Activated CD8-positive, alpha-beta memory T cell treated with anti-CD3 and anti-CD28 coated beads for 48 hours (primary cell): ENCODE measurements at places on chromosomes 16 and 17.

GRCh38 chr16:77271532-77272426, 72.6 kb downstream of the SYCE1L start:
- DNase-seq = no peak

DNA sequence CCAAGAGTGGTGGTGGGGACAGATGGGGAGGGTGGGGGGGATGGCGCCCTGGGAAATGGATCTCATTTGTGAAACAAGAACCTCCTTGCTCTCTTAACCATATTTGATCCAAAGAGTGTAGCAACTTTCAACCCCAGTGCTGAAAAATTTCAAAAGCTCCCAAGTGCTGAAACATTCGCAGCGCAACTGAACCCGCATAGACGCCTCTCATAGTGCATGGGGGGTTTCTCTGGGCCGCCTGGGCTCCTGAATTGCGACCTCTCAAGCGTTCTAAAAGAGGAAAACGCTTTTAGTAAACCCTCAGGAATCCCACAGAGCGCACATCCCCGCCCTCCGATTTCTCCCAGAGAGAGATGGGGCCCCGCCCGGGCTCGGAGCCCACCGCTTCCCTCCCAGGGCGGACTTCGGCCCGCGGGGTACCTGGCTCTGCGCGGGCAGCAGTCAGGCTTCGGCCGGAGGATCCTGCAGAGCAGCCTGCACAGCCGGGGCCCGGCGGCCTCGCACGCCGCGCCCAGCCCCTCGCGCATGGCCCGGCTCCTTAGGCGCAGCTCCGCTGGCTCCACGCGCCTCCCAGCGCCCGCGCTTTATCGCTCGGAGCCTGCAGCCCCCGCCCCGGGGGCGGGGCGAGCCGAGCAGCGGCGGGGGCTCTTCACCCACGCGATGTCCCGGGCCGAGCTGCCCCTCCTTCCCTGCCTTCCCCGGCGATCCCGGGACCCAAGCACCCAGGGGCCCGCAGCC, 7.0 kb downstream of the NOS2 start:
- no peak for DNase-seq

DNA sequence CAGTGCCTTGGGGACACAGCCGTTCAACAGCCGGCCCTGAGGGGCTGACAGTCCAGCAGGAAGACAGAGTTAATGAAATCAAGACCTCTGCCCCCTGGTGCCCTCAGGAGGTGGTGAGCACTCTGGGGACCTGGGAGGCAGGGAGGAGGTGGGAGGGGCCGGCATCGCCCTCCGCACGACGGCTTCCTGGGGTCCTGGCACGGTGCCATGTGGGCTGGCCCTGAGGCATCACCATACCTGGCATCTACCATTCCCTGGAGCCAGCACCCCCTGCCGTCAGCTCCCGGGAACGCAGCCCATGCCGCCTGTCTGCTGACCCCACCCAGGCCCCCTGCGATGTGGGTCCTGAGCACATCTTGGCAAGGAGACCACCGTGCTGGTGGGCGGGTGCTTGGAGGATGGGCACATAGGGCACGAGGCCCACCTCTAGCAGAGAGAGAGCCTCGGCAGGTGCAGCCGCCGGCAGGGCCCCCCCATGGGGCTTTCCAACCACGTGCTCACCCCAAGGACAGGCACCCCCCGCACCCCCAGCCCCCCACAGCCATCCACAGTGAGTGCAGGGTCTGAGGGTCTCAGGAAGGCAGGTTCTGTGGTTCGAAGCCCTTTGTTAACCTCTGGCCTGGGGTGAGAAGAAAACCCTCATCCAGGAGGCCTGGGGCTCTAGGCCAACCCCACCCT, 52.5 kb downstream of the ZFPM1 start:
- peak; percentile 28 for DNase-seq

GRCh38 chr16:17793354-17793753, 322.6 kb upstream of the XYLT1 start:
- no peak for DNase-seq

GRCh38 chr17:29068818-29069217, 25.9 kb downstream of the PIPOX start:
- DNase-seq = no peak

DNA sequence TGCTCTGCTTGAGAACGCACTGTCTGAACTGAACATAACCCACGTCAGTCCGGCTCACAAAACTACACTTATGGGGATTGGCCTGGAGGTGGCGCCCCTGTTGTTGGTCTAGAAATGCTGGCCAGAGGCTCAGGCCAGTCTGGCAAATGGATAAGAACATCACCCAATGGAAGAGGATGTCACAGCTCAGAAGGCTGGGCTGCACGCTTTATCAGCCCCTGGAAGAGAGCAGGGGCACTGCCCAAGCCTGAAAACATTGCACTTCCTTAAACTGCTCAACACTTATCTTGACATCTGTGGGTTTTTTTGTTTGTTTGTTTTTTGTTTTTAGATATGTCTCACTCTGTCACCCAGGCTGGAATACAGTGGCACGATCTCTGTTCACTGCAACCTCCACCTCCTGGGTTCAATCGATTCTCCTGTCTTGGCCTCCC, 24.8 kb upstream of the BPTF start:
- DNase-seq = peak; percentile 8

GRCh38 chr16:86018487-86018886, 119.5 kb downstream of the IRF8 start:
- no peak for DNase-seq

GRCh38 chr16:4298761-4299522, 16.9 kb upstream of the GLIS2 start:
- no peak for DNase-seq

- no peak for DNase-seq
Observed at GRCh38 chr16:12188935-12189249, 212.4 kb downstream of the SNX29 start.

DNA sequence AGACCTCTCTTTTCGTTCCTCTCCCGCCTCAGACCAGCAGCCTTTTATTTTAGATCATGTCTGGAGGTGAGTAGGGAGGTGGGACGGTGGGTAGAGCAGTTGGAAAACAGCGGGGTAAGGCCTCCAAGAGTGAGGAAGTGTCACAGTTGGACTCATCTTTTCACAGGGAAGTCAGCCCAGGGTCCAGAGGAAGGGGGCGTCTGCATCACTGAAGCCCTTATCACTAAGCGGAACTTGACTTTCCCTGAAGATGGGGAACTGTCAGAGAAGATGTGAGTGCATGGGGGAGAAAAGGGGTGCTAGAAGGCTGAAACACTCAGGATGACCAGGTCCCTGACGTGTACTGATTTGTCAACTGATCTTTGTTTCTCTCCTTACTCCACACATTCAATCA, 461 bp downstream of the LRRC46 start:
- no peak for DNase-seq

DNA sequence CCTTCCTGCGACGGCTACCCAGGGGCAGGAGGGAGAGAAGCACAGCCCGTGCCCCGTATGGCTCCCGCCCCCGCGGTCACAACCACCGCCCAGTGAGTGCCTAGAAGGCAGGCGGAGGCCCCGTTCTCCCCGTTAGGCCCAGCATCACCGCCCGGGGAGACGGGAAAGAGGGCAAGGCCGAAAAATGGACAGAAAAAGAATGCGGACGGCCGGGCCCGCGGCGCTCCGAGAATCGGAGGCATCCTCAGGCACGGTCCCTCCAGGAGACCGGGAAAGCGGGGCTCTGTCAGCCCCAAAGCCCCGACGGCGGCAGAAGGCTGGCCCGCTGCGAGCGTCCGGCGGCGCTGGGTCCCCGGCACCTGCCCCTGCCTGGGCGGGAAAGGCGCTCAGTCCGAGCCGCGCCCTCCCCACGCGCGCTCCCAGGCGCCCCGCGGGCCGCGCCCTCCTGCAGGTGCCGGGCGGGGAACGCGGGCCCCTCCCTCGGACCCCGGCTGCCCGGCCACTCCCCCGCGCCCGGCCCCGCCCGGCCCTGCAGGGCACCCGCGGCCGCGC, 407 bp downstream of the MCRIP1 start:
- peak; percentile 56 for DNase-seq

DNA sequence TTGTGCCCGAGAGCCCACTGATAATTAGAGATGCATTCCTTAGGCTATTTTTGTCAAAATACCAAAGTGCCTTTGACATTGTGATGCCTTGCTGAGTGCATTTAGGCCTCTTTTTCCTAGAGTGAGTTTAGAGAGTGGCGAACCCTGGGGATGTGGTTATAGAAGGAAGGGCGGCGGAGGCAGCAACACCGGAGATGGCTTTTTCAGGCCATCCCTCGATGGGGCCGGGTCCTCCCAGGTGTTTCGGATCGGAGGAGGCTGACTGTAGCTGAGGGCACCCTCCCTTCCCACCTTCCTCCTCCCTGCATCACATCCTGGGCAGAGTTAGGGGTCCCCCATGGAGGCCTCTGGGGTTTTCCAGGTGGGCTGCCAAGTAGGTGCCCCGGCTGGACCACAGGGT, 6.6 kb upstream of the SNAI3 start:
- no peak for DNase-seq
